Esophagus squamous epithelium (tissue), 5 donors: ENCODE measurements at places on chromosomes 2 and 18.

GRCh38 chr2:188478724-188479123 is 187.1 kb downstream of the GULP1 start:
- no peak for DNase-seq

GRCh38 chr2:6958616-6959235 is 41.5 kb downstream of the RNF144A start:
- DNase-seq = no peak

DNA sequence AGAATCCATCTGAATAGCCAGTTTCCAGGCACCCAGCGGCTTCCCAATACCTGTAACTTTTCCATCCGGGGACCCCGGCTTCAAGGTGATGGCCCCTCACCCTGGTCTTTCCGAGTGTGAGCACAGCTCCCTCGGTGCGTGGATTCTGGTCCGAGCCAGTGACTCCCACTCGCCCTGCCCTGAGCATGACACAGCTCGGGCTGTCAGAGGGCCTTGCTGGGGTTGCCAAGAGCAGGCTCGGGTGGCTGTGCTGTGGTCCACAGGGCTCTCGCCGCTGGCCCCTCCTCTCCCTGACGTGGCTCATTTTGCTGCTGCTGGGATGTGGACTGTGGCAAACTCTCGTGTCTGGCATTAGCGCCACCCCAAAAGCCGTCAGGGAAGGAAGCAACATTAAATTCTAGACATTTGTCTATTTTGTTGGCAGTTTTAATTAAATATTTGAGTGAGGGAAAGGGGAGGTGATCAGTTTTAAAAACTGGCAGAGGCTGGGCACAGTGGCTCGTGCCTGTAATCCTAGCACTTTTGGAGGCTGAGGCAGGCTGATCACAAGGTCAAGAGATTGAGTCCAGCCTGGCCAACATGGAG is 5.6 kb upstream of the ESPNL start:
- no peak for DNase-seq

- no peak for DNase-seq
These were observed 9.8 kb downstream of the SNORC start for GRCh38 chr2:232879618-232880494.

- no peak for DNase-seq
These were observed 20.9 kb upstream of the TEX44 start for GRCh38 chr2:231571661-231572191.

- DNase-seq = no peak
These were observed 119.5 kb upstream of the LMAN1 start for GRCh38 chr18:59478591-59478990.

DNA sequence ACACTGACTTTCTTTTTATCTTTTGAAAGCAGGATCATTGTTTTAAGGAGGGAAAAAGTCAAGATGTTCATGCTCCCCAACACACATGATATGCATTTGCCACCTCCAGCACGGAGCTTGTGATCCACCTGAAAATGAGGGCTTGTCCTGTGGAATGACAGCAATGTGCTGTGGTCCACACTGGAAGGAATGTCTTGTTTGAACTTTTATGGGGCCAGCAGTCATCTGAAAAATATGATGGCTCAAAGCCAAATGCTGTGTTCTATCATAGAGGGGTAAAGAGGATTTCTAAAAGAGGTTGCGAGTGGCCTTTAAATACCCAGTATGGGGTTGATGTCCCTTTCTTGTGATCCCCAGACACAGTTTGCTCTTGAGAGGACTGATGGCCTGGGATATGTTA is 226.5 kb upstream of the SPRED2 start:
- no peak for DNase-seq

- DNase-seq = no peak
These were observed 61.3 kb downstream of the LONRF2 start for GRCh38 chr2:100260712-100261620.

GRCh38 chr2:82740527-82740926 is 1718.6 kb downstream of the SUCLG1 start:
- DNase-seq = no peak

DNA sequence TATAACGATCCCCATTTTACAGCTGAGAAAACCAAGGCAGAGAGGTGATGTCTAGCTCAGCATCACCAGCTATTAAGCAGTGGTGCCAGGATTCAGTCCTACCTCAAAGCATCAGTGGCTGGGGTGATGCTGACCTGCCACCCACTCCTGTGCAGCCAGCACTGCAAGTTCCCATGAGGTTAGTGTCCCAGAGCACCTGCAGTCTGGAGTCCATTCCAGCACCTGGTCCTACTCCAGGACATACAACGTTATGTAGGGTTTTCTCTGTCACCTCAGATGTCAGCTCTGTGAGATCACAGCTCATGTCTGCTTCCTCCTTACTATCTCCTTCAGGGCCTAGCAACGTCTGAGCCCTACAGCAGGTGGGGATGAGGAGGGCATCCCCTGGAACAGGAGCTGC is 328.0 kb upstream of the HS6ST1 start:
- no peak for DNase-seq

DNA sequence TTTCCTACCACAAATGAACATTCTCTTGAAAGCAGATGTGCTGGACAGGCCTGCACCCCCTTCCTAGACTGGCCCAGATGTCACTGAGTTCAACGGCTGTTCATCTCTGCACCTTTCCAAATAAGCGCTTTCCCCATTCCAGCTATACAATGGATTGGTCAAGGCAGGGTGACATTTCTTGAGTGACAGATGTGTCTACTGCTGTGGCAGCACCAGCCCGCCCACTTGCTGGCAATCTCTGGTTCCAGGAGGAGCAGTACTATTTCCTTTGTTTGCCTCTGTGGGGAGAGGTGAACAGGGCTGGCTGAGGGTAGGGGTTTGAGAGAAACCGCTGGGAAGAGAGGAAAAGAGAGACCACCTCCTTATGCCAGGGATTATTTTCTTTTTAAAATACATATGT is 269.5 kb upstream of the POU3F3 start:
- no peak for DNase-seq

DNA sequence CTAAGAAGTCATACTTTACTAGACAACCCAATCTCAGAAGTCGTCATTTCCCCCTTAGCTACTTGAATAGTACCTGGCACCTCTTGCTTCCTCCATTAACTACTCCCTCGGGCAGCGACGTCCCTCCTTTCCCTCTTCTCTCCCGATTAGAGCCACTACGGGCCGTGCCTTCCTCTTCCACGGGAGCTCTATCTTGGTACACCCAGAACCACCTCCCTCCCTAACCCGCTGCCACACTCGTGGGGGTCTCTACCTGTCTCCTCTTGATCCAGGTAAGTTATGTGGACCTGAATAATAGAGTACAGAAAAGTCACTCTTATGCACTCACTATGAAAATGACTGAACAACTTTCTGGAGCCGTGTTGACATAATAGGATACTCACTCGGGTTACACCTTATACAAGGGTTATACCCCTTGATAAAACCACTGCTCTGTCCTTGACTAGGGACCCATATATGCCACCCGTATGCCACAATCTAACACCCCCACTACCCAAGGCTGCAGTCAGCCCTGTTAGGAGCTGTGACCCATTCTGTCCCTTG is 595 bp upstream of the HDHD2 start:
- DNase-seq = no peak

- DNase-seq = no peak
These were observed 272.6 kb upstream of the ERBB4 start for GRCh38 chr2:212811036-212811805.

DNA sequence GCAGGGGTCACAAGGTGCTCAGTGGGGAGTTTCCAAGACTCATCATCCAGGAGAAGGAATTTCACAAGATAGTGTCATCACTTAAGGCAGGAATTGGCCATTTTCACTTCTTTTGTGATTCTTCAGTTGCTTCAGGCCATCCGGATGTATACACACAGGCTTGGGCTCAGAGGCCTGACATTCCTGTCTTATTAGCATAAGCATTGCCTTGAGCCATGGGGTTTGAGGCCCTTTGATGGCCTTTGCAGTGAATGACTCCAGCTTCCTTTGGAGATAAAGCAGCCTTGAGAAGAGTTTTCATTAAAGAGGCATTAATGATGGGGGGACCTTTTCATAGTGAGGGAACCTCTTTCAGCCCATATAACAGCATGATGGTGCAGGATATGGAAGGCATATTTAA is 366.0 kb upstream of the CNTNAP5 start:
- no peak for DNase-seq

DNA sequence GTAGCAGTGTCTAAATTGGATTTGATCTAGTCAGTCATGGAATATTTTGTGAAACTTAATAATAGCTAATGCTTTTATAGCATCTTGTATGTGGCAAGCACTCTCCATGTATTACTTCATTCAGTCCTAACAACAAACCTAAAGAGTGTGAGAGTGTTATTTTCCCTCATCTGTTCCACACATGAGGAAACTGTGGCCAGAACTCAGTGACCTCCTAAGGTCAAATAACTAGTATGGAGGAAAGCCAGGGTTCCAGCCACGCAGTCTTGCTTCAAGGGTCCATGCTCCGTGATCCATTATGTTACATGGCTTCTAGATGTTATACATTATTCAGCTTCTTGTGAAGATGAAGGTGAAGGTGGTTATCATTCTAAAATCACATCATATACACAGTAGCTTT is 45.5 kb downstream of the TWSG1 start:
- DNase-seq = no peak

DNA sequence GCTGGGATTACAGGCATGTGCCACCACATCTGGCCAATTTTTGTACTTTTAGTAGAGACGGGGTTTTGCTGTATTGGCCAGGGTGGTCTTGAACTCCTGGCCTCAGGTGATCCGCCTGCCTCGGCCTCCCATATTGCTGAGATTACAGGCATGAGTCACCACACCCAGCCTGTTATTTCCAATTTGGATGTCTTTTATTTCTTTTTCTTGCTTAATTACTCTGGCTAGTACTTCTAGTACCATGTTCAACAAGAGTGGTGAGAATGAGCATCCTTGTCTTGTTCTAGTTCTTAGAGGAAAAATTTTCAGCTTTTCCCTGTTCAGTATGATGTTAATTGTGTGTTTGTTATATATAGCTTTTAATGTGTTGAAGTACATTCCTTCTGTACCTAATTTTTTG is 23.4 kb downstream of the CCDC138 start:
- no peak for DNase-seq

DNA sequence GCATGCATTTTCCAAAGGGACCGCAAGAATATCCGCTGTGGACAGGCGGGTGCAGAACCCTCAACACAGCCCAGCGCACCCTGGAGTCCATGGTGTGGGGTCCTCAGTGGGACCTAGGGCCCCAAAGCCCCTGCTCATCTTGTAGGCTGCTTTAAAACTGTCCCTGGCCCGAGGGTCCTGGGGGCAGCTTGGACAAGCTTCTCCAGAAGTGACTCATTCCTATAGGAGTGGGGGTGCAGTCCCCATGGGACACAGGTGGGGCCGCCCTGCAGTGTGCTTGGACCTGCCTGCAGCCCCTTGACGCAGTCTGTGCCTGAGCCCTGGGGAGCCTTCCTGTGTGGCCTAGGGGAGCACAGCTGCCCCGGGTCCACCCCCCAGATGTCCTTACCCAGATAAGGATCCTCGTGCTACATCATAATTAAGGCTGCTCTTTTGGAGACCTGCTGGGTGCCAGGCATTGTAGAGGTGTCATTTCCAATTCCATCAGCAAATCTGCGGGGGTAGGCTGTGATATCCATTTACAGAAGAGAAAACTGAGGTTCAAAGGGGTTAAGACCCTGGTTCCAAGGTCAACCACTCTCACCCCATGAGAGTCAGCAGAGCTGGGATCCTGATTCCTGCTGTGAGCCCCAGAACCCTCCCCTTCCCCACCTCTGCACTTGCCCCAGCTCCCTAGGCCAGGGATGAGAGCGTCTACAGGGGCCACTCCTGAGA is 1.7 kb upstream of the HS6ST1 start:
- DNase-seq = no peak

DNA sequence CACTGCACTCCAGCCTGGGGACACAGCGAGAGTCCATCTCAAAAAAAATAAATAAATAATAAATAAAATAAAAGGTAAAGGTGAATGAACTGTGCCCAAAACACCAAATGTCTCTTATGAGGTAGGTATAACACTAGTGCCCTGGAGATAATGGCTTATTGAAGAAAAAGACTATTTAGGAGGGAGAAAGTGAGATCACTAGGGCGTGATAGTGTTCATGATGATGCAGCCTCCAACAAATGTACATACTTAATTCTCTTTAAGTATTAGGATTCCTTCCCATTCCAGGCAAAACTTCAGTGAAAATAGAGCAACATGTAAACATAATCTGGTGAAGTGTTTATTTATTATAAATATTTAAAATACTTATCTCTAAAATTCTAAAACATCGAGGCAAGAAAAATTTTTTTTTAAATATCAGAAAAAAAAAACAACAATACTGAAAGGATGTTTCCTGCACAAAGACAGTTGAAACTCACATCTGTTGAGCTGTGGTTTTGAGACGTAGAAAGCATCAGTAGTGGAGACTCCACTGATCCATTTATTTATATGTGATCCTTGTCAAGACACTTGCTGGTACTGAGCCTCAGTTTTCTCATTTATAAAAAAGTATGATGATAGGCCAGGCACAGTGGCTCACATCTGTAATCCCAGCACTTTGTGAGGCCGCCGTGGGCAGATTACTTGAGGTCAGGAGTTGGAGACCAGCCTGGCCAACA is 183.3 kb downstream of the LRP1B start:
- DNase-seq = no peak

- DNase-seq = no peak
These were observed 444.1 kb upstream of the RAB12 start for GRCh38 chr18:8165095-8165494.

- no peak for DNase-seq
These were observed 49.4 kb upstream of the ACTR3 start for GRCh38 chr2:113840518-113840917.

DNA sequence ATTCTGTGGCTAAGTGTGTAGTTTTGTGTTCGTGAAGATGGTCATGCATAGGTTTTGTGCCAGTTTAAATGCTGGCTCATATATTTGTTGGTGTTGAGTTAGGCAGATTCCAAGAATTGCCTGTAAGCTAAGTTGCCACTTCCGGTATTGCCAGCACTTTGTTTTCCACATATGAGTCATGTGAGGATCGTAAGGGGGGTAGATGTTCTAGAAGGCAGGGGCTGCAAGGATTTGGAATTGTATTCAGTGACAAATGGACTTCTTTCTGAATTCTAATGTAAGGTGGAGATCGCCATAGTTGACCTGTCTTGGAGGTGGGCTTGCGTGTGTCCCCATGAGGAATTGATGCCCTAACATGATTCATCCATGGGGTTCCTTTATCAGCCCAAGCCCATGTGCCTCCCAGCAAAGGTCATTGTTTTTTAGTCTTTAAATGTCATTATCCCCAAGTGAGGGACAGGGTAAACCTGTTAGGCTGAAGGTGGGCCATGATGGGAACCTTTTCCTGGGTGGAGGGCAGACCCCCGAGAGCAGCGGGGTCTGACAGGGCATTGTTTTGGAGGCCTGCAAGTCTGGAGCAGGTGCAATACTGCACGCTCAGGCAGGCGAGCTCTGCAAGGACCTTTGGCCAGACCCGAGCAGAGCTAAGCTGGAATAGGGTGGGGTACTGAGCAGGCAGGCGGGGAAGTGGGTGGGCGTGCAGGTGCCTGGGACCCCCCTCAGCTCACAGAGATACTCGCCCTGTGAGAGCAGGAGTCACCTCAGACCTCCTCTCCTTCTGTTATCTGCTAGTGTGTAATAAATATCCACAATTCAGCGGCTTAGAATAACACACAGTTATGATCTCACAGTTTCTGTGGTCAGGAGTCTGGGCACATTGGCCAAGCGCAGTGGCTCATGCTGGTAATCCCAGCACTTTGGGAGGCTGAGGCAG is 77.4 kb downstream of the LRRFIP1 start:
- no peak for DNase-seq
